ENCODE measurements at places on chromosomes 3 and 15.
A peak's percentile ranks its signal among the peaks of the same experiment; 100 is the strongest.

GRCh38 chr3:174303907-174304560 lies 555.1 kb upstream of the NAALADL2 start:
- DNase-seq, result no peak

DNA sequence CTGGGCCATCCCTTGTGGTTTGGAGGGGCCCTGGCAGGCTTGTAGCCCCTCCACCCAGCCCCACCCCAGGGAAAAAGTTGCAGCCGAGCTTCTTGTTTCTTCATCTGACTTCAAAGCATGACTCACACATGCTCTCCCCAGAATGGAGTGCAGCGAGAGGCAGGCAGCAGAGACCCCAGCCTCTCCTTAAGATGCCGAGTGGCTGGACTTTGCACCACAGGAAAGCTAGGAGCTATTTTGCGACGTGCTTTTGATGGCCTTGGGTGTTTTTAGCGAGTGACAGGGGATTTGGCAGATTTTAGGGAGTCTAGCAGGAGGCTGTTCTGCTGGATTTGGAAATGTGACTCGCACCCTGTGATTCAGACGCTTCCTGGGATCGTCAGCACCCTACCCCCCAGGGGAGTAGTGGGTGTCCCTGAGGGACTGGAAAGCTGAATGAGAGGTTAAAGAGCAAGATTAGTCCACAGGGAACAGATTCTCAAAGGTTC lies 14.2 kb downstream of the BAHD1 start:
- no peak for DNase-seq

- no peak for DNase-seq
Observed at GRCh38 chr3:186360779-186361178, 1.3 kb downstream of the DGKG start.

DNA sequence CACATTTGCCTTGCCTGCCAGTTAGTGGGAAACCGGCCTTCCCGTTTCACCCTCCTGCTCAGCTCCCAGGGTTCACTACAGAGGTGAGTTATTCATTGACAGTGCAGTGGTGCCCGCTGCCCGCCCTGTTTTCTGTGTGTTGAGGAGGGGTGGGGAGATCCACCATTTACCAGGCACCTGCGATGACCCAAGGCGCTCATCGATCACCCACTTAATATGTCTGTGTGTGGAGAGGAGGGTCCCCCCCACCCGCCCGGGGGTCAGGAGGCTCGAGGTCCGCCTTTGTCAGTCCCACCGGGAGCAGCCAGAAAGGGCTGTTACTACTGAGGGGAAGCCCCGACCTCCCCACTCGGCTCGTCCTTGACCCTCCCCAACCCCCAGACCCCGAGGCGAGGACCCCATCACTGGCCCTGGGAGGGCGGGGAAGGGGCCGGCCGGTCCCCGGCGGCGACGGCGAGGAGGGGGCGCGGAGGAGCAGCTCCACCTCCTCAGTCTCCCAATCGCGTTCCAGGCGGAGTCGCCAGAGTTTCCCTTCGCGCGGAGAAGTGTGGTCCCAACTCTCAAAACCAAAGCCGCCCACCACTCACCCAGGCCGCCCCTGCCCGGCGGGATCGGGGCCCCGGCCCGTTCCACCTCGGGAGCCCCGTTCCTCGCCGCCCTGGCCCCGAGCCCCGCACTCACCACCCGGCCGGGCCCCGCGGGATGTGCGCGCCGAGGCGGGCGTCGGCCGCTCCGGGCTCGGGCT lies 1.1 kb downstream of the PLXNB1 start:
- DNase-seq, result no peak

GRCh38 chr3:182597621-182598041 lies 195.7 kb upstream of the ATP11B start:
- no peak for DNase-seq

- no peak for DNase-seq
Observed at GRCh38 chr3:171888466-171888865, 45.3 kb downstream of the TMEM212 start.

DNA sequence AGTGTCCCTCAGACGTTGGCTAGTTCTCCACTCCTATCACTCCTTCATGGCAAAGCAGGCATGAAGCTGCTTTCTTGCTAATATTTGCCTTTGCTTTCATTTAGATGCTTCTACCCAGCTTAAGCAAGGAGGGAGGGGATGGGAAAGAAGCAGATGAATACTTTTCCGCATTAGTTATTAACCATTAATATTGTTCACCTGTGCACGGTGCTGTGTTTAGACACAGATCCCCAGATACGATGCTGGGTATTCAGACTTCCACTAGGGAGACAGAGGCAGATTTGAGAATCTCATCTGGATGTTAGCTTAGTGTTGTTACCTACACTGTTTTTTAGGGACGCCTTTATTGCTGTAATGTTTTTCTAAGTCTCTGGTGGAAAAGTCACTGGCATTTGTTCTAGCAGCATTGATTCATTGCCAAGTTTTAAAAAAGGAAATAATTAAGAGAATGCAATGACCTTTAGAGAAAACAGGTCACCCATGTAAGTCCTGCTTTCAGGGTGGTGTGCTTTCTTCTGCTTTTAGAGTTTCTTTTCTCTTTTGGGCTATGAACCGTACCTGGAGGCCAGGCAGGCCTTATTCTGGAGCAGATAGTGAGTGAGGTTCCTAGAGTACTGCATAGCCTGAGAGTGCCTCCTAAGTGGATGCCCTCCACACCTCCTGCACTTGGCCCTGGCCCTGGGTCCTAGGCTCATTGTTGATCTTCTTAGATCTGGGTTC lies 55.5 kb downstream of the MYZAP start:
- no peak for DNase-seq

DNA sequence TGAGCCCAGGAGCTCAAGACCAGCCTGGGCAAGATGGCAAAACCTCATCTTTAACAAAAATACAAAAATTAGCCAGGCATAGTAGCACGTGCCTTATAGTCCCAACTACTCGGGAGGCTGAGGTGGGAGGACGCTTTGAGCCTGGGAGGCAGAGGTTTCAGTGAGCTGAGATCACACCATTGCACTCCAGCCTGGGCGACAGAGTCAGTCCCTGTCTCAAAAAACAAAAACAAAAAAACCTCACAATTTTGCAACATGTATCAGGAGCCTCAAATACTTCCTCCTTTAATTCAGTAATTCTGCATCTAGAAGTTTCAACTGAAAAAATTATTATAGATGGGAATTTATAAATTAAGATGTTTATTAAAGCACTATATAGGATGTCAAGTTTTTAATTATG lies 1.1 kb downstream of the MRPL47 start:
- DNase-seq, result no peak

DNA sequence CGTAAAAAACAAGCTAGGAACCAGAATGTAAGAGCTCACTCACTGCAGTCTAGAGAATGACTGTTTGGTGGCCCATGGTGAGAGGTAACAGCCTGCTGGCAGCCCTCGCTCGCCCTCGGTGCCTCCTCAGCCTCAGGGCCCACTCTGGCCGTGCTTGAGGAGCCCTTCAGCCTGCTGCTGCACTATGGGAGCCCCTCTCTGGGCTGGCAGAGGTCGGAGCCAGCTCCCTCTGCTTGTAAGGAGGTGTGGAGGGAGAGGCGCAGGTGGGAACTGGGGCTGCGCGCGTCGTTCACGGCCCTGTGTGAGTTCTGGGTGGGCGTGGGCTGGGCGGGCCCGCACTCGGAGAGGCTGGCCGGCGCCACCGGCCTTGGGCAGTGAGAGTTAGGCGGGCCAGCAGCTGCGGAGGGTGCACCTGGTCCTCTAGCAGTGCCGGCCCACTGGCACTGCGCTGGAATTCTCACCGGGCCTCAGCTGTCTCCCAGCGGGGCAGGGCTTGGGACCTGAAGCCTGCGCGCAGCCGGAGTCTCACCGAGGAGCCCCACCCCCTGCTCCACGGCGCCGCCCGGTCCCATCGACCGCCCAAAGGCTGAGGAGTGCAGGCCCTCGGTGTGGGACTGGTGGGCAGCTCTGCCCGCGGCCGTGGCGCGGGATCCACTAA lies 420.6 kb downstream of the RBMS3 start:
- no peak for DNase-seq

- DNase-seq, result peak; percentile 89
Observed at GRCh38 chr3:33006081-33006480, 54.6 kb downstream of the CCR4 start.
